ENCODE measurements at places on chromosomes 1 and 21.

- no peak for DNase-seq
Measured at GRCh38 chr1:40706626-40707025, 15.1 kb downstream of the NFYC start.

GRCh38 chr1:16075337-16076030, 2.0 kb upstream of the FAM131C start:
- no peak for DNase-seq

DNA sequence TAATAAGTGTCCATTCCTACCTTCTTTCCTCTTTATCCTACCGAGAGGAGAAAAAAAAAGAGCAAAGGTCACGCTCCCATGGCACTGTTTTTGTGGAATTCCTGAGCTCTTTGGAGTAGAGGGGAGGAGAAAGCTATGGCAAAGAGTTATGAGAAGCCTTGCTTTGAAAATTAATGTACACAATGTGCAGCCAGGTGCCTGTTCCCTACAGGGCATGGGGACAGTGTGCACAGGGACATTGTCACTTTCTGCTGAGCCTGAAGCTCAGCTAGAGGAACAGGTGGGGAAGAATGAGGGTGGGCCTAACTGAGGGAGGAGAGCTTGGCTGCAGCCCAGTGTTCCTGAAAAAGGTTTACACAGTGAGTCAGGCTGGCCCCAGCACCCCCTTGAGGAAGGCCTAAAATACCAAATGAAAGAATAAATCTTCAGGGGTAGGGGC, 66.1 kb downstream of the PLXNA2 start:
- no peak for DNase-seq

GRCh38 chr1:156639601-156640101, 2.3 kb upstream of the BCAN start:
- DNase-seq: no peak

DNA sequence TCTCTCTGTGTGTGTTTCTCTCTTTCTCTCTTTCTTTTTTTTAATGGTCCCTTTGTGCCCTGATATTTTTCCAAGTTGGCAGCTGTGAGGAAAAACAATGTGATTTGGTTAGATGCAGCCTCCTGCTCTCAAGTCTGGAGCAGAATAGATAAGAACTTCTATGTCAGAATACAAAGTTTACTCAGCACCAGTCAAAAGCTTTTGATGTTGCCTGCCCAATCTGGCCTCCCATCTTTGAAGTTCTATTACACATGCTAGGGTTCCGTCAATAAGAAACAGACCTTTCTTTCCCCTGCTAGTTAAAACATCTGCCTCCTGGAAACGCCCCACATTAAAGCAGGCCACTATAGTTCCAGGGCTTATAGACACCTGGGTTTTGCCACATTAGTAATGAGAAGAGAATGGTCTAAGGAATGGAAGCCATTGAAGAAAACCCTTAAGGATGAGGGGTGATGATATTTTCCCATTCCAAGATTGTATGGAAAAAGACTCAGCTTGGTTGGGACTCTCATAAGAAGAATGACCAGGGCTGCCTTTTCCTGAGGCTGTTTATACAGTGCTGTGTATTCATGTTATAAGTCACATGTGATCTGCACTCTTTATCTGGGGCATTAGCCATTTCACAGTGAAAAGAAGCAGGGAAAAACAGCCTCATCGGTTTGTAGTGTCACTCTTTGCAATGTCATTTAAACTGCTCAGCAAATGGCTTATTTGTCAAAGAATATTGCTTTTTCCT, 414.7 kb upstream of the PROX1 start:
- no peak for DNase-seq

GRCh38 chr1:156510709-156511108, 10.1 kb upstream of the MEF2D start:
- no peak for DNase-seq

- DNase-seq: no peak
Measured at GRCh38 chr1:88191917-88192316, 492.2 kb upstream of the PKN2 start.

- peak; percentile 81 for DNase-seq
Measured at GRCh38 chr1:27357281-27358037, 9.3 kb downstream of the MAP3K6 start.

DNA sequence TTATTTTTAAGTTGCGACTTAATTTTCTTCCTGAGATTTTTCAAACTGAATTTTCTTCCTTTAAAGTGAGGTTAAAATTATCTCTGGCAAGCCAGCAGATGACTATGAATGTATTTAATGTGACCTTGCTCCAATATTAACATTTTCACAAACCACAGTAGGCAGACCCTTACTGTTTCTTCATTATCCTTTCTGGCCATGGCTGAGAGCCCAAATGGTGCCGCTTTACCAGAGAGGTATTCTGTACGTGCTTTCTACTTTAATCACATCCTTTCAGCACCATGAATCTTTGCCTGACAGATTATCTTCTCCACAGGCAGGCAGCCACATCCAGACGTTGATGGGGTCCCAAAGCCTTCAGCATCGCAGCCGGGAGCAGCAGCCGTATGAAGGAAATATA, 129.6 kb downstream of the LRRC40 start:
- DNase-seq: no peak

GRCh38 chr21:42591170-42591869, 62.1 kb upstream of the PDE9A start:
- no peak for DNase-seq

GRCh38 chr1:198776602-198777029, 137.8 kb downstream of the PTPRC start:
- DNase-seq: no peak

GRCh38 chr1:84918726-84919336, 25.8 kb upstream of the LPAR3 start:
- no peak for DNase-seq
